CD8-positive, alpha-beta memory T cell (primary cell): ENCODE measurements at places on chromosomes 16 and 17. TPM values are rescaled to one million over a fixed set of nuclear protein-coding genes. Genes with fewer than 3 reads are reported as not detected.

The MTHFSD gene
- total RNA-seq = 21.9 TPM

GRCh38 chr16:85601272-85601639 is 11.9 kb upstream of the GSE1 start:
- no peak for DNase-seq

- DNase-seq = peak; percentile 61
Measured at GRCh38 chr16:425740-426114, 278 bp downstream of the RAB11FIP3 start.

GRCh38 chr16:10067406-10067805 is 114.8 kb downstream of the GRIN2A start:
- no peak for DNase-seq

DNA sequence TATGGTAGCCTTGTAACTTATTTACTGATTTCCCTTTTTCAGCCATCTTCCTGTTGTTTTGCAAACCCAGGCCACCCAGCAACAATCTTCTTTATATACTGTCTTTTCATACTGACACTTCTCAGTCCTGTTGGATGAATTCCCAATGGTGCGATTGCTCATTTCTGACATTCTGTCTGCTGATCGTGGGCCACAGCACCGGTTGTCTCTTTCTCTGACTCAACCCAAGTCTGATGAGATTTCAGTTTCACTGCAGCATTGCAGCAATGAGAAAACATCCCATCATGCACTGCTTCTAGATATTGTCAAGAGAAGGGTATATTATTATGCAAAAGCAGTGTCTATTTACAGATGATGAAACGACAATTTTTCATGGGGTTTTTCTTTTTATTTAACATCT is 349.2 kb upstream of the HSBP1 start:
- no peak for DNase-seq

DNA sequence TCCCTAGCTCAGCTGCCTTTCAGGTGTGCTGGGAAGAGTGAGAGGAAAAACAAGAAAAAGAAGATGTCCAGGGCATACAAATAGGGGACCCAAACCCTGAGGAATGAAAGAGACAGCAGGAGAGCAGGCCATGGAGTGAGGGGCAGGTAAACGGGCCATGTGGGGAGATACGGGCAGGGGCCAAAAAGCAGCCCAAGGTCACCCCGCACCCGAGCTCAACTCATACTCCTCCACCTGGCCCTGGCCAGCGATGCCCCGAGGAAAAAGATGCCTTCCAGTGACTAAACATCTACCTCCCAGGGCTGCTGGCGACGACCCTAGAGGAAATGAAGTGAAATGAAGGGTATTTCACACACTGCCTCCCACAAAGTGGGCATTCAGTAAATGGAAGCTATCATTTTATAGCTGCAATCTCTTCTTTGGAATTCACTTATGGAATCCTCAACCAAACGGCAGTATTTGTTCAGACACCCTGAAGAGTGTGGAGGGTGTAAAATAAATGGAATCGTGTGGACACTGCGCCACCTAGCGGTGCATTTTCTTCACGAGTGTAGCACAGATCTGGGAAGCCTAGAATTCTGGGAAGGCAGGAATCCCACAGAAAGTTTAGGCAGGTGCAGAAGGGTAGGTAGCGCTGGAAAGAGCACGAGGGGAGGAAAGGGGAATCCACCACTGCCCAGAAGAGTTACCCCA is 14.9 kb downstream of the ELAC2 start:
- DNase-seq = peak; percentile 38

The SLC2A4 gene
- total RNA-seq = 0.24 TPM

DNA sequence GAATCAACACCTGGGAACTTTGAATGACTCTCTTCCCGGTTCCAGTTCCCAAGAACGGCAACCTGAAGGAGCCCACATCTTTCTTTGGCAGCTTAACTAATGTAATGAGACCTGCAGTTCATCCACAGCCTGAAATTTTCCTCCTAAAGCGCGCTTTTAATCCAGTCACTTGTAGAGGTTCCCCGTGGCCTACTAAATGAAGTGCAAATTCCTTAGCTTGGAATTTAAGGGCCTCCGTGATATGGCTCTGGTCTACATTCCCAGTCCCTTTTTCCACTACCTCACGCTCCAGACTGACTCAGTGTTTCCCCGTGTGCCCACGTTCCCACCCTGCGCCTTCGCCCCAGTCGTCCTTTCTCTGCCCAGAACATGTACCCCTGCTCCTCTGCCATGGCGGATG is 27.2 kb downstream of the FZD2 start:
- no peak for DNase-seq

GRCh38 chr16:51753467-51754127 is 602.5 kb upstream of the SALL1 start:
- DNase-seq = no peak

GRCh38 chr17:13337151-13337550 is 264.6 kb downstream of the HS3ST3A1 start:
- DNase-seq = no peak

GRCh38 chr16:81779536-81780320 is 637 bp downstream of the PLCG2 start:
- DNase-seq = peak; percentile 8

- DNase-seq = peak; percentile 59
Measured at GRCh38 chr17:82519971-82520903, 705 bp downstream of the FOXK2 start.

- DNase-seq = no peak
Measured at GRCh38 chr16:75027520-75028300, 28.9 kb downstream of the ZNRF1 start.

GRCh38 chr17:72931635-72932034 is 160.9 kb downstream of the SLC39A11 start:
- DNase-seq = no peak

- no peak for DNase-seq
Measured at GRCh38 chr16:69423189-69423588, 1.2 kb upstream of the CYB5B start.

GRCh38 chr16:66490774-66491715 is 58.9 kb downstream of the TK2 start:
- DNase-seq = no peak

DNA sequence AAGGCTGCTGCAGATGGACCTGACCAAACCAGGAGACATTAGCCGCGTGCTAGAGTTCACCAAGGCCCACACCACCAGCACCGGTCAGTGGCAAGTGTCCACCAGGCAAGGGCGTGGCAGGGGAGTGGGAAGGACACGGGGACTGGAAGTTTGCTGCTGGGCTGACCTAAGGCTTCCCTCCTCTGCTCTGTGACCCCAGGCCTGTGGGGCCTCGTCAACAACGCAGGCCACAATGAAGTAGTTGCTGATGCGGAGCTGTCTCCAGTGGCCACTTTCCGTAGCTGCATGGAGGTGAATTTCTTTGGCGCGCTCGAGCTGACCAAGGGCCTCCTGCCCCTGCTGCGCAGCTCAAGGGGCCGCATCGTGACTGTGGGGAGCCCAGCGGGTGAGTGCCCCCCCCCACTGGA is 4.8 kb downstream of the HSD11B2 start:
- DNase-seq = no peak

- no peak for DNase-seq
Measured at GRCh38 chr17:55814377-55814776, 63.5 kb downstream of the PCTP start.

GRCh38 chr17:41824086-41824485 is 11.3 kb downstream of the FKBP10 start:
- DNase-seq = no peak

The C16orf92 gene
- total RNA-seq = not detected

DNA sequence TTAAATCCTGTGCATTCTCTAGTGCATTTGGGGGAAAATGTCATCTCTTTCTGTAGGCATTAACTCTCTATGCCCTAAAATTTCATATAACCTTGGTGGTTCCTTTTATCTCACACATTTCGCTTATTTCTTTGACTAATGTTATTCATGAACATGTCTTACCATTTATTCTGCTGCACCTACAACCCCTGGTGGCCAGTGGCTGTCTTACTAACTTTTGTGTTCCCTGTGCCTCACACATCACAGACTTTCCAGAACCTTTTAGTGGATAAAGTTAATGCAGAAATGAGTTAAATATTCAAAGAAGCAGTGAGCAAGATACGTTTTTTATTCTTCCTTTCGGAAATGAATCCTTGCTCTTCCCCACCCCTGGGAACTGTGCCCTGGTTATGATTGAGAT is 111.9 kb downstream of the CDH13 start:
- no peak for DNase-seq

GRCh38 chr16:86929057-86929871 is 350.9 kb downstream of the FOXL1 start:
- DNase-seq = no peak

DNA sequence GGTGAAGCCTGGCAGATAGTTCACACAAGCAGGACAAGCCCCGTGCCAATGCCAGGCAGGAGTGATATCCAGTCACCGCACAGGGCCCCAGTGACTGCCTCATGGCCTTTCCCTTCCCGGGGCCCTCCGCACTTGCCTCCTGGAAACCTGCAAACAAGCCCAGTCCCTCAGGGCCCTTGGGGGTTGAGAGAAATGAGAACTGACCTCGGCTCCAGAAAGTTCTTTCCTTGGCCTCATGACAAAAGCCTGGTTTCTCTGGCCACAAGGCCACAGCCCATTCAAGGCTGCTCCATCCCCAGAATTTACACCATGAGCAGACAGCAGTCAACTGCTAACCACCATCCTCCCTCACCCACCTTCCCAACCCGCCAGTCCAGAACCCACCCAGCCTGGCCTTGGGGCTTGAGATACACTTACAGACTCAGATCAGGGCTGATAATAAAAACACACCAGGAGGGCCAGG is 77.6 kb downstream of the CCDC182 start:
- no peak for DNase-seq

The TP53TG3B gene
- total RNA-seq = not detected

- no peak for DNase-seq
Measured at GRCh38 chr16:48383877-48384519, 1.2 kb downstream of the SIAH1 start.

GRCh38 chr16:66382171-66382965 is 15.9 kb downstream of the CDH5 start:
- no peak for DNase-seq

- no peak for DNase-seq
Measured at GRCh38 chr16:68126395-68126794, 41.2 kb downstream of the NFATC3 start.

The HOXB6 gene
- 0.22 TPM for total RNA-seq

- peak; percentile 44 for DNase-seq
Measured at GRCh38 chr17:50169121-50169764, 3.4 kb downstream of the SGCA start.

The KRTAP16-1 gene
- not detected for total RNA-seq

DNA sequence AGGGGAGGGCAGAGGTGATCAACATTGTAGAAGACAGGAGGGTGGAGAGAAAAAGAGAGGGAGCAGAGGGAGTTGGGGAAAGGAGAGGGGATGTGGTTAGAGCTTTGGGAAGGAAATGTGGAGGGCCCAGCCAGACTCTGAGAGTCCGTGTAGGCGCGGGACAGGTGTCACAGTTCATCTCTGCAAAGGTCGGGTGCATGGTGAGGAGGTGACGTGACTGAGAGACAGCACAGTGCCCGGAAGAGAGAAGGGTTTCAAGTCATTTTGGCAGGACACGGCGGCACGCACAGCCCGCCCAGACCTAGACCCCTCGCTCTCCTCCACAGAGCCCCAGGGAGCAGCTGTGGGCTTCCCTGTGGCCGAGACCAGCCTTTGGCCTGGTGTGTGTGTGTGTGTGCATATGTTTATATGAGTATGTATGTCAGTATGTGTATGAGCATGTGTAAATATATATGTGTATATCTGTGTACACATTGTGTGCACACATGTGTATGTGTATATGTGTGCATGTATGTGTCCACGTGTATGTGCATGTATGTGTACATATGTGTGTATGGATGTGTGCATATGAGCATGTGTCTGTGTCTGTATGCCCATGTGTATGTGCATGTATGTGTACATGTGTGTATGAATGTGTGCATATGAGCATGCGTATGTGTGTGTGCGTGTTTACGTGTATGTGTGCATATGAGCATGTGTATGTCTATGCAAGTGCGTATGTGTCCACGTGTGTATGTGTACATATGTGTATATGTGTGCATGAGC is 104.6 kb downstream of the SEC14L1 start:
- no peak for DNase-seq
